ENCODE measurements at places on chromosomes 13 and 19. TPM values are rescaled to one million over a fixed set of nuclear protein-coding genes. Genes with fewer than 3 reads are reported as not detected.

DNA sequence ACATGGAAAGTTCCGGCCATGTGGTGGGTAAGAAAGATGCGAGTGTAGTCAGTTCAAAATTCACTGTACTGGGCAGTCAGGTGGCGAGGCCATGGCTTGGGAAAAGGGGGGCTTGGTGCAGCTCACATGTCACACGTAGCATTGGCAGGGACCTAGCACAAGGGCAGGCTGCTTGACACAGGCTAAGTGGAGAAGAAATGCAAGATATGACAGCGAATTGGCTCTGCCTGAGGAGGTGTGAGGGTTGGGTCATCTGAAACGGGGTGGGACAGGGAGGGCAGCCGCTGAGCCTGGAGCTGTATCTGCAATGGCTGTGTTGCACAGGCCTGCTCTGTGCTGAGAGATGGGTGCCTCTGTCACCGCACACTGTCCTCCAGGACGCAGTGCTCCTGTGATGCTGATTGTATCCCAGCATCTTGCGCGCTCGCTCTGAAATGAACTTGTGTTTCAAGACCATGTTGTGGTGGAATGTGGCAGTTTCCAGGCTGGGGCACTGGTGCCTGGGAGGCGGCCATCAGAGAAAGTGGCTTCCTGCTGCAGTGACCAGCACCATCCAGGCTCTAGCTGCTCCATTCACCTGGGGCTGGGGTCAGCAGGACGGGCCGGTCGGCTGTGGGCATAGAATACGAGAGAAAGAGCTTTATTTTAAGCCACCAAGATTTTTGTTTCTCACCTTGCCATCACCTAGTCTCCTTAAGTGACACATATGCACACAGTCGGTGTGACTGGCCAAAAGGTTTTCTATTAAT is 70.3 kb downstream of the TEX29 start:
- no peak for DNase-seq

- DNase-seq = no peak
Observed at GRCh38 chr19:29702161-29702962, 12.7 kb downstream of the C19orf12 start.

GRCh38 chr13:36710396-36710795 is 36.6 kb downstream of the SERTM1 start:
- DNase-seq = no peak

GRCh38 chr13:102905905-102906771 is 60.3 kb downstream of the ERCC5 start:
- no peak for DNase-seq

Gene GRWD1
- 51.3 TPM for total RNA-seq
